ENCODE measurements at places on chromosomes 5 and 9. TPM values are rescaled to one million over a fixed set of nuclear protein-coding genes. Genes with fewer than 3 reads are reported as not detected.

The PCDHA13 gene
- 10.2 TPM for total RNA-seq

The SPATA31A3 gene
- not detected for total RNA-seq

The ANGPTL2 gene
- total RNA-seq, result 55.5 TPM

The DMRTA1 gene
- total RNA-seq, result 30.1 TPM

The LTC4S gene
- 0.91 TPM for total RNA-seq
